ENCODE measurements at places on chromosomes 5 and 9.

- DNase-seq = no peak
Measured at GRCh38 chr9:131892902-131893500, 153.1 kb upstream of the RAPGEF1 start.

DNA sequence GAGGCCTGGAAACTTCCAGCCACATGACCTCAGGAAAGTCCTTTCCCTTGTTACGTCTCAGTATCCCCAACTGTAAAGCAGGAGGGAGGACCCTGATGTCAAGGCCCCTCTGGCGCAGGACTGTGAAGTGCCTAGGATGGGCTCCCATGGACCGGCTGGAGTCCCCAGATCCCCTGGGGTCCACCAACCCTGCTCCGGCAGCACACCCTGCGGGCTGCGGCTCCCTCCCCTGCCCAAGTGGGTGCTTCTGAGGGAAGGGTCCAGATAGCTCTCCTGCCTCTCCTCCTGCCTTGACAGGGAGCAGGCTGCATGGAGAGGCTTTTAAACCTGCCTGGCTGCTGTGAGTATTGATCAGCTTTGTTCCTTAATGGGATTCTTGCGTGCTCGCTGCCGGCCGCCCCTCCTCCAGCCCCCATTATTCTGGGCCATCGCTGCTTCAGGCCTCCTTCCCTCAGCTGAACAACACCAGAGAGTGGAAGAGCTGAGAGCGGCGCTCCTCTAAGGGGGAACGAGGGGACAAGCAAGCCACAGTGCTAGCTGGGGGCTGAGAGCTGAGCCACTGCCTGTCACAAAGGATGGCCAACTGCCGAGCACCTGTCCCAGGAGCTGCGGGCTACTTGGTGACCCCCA, 25.6 kb upstream of the NTNG2 start:
- DNase-seq = no peak

DNA sequence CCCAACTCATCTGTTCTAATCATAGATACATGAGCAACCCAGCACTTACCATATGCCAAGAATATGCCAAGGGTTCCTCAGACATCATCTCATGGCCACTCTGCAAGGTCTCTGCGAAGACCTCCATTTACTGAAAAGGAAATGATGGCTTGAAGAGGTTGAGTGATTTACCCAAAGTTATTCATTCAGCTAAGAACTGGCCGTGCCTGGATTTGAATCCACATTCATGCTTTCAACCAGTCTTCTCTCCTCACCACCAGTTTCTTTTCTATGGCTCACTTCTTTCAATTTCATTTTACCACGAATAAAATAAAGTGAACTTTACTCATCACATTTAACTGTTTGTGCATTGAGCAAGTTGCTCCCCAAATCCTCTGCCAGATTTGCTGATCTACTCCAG, 27.2 kb upstream of the FOXI1 start:
- DNase-seq = no peak

DNA sequence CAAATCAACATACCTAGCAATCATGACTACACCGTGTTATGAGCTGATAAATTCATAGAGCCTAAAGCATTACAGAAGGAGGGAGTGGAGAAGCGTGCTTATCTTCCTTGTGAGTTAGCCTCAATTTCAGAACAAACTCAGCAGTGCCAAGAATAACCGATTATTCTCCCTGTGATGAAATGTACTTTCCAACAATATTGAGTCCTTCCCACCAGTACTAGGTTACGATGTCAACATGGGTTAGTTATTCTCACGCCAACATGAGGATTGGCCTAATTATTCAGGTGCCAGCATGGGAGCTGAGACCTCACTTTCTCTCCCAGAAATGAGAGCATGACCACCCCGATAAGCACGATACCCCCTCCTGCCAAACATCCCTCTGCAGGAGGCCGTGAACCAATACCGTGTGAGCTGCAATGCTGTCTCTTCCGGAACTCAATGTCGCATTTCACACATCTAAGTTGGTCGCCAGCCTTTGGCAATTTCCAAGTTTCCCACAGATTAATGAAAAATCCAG, 193.7 kb downstream of the ENC1 start:
- no peak for DNase-seq

DNA sequence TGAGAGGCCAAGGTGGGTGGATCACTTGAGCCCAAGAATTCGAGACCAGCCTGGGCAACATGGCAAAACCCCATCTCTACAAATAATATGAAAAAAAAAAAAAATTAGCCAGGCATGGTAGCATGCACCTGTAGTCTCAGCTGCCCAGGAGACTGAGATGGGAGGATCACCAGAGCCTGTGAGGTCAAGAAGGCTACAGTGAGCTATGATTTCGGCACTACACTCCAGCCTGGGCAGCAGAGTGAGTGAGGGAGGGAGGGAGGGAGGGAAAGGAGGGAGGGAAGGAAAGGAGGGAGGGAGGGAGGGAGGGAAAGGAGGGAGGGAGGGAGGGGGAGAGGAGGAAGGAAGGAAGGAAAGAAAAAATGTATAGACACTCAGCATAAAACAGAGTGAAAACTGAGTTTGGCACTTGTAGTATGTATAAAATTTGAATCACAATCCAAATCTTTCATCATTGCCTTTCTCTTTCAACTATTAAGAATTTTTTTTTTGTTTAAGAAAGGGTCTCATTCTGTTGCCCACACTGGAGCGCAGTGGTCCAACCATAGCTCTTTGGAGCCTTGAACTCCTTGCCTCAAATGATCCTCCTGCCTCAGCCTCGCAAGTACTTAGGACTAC, 27.8 kb downstream of the SERINC5 start:
- DNase-seq = no peak

DNA sequence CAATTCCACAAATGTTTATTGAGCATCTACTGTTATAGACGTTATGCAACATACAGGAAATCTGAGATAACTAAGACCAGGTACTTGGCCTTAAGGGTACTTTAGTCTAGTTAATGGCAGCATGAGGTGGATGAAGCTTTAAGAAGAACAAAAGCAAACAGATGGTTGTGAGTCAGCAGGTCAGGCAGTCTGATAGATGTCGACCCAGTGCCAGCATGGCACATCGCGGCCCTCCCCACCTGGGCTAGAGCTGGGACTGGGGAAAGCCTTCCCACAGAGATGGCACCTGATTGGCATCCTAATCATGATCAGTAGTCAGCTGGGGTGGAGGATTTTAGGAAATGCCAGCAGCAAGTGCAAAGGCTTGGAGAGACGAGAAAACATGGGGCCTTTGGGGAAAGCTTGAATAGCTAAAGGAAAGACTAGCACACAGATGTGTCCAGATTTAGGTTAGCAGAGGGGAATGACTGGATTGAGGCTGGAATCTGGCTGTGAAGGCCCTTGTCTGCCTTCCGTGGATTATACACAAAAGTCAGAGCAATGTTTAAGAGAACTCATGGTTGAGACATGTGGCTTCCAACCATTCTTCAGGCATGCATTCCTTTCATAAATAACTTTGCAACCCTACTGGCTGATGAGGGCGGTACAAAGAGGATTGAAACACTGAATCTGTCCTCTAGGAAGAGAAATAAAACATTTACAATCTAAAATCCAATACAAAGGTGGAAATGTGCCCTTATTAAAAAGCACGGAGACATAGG, 395.4 kb upstream of the WWC1 start:
- DNase-seq = no peak

- no peak for DNase-seq
Measured at GRCh38 chr5:124910354-124911016, 164.0 kb upstream of the ZNF608 start.

DNA sequence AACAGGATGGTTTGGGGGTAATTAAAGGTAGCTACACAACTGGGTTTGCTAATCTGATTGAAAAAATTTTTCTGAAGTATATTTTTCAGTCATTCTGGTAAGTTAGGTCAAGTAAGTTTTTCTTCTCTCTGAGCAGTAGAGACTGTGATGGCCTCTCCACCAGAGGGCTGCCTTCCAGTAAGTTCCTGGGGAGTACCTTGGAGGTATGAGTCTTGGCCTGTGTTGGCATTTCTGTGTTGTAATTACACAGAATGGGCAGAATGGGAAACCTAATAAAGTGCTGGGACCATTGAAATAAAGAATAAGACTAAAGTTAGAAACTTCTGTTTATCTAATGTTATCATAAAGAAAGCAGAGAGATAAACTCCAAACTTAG, 430.8 kb downstream of the ARHGEF28 start:
- DNase-seq = no peak

Measured in esophagus squamous epithelium (tissue), 5 donors.